Activated CD8-positive, alpha-beta memory T cell treated with anti-CD3 and anti-CD28 coated beads, Interleukin-2, amount 10 ng/mL, durations not matched to agents 7 days and 5 days (primary cell): ENCODE measurements at places on chromosomes 4 and X. TPM values are rescaled to one million over a fixed set of nuclear protein-coding genes. Genes with fewer than 3 reads are reported as not detected.
A peak's percentile ranks its signal among the peaks of the same experiment; 100 is the strongest.

- DNase-seq: peak; percentile 37
Measured at GRCh38 chrX:111869639-111870034, 6.3 kb upstream of the TRPC5OS start.

DNA sequence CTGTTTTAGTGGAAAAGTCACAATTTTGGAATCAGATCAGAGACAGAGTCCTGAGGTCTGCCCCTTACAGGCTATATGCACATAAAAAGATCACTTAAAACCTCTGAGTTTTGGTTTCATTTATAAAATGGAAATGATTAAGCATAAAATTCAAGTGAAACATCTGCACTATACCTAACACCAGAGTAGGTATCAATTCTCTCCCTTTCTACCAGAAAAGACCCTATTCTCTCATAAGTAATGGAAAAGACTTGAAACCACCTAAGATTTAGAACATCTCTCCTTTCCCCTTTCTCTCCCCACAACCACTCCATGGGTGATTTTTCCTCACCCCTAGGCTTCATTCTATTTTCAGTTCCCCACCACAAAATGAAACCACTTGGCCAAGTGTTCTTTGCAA lies 907 bp downstream of the LHFPL1 start:
- DNase-seq: no peak

DNA sequence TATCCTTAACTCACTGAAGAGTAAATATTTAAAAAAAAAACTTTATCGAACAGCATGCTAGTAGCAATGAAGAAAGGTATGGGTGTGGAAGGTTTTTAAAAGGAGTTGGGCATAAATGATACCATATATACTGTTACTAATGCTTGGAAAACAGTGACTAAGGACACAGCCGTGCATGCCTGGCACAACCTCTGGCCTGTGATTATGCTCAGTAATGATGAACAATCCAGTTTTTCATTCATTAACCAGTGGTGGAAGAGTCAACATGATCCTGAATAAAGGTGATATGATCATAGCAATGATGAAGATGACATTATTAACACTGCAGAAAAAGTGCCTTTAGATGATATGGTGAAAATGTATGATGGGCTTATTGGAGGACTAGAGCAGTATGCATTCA lies 43.9 kb upstream of the GPR50 start:
- no peak for DNase-seq

DNA sequence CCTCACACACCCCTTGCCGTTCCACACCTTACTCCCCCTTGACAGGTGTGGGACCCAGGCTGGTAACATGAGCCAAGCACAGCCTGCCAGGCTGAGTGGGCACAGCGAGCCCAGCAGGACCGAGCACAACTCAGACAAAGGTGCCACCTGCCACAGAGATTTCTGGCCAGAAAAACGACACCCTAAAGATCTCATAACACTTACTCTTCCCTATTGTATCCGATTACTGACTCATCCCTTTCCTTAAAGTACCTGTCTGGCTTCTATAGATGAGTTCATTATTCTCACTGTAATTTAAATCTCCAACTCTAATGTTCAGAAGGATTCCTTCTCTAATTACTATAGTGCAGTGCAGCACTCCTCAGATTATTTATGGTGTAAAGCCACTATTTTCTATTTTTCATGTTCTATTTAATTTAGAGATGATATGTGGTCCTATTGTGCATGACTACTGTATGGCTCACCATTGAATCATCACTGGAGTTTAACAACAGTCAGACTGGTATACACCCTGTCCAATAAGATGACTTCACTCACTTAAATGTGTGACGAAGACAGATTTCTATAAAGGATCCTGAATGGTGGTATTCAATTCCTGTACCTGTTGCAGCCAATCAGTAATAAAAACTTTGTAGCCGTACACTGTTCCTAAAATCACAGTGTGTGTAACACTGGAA lies 7.6 kb upstream of the SYTL5 start:
- no peak for DNase-seq

GRCh38 chrX:100874325-100874724 lies at the start of gene NOX1:
Gene NOX1 (minus strand): TSS chrX:100874359. CDS start chrX:100874139, 220 bp downstream.
- DNase-seq: no peak

- peak; percentile 65 for DNase-seq
Measured at GRCh38 chr4:184825141-184825895, 450 bp downstream of the ACSL1 start.

GRCh38 chr4:86557526-86557925 lies 36.6 kb upstream of the PTPN13 start:
- DNase-seq: no peak

DNA sequence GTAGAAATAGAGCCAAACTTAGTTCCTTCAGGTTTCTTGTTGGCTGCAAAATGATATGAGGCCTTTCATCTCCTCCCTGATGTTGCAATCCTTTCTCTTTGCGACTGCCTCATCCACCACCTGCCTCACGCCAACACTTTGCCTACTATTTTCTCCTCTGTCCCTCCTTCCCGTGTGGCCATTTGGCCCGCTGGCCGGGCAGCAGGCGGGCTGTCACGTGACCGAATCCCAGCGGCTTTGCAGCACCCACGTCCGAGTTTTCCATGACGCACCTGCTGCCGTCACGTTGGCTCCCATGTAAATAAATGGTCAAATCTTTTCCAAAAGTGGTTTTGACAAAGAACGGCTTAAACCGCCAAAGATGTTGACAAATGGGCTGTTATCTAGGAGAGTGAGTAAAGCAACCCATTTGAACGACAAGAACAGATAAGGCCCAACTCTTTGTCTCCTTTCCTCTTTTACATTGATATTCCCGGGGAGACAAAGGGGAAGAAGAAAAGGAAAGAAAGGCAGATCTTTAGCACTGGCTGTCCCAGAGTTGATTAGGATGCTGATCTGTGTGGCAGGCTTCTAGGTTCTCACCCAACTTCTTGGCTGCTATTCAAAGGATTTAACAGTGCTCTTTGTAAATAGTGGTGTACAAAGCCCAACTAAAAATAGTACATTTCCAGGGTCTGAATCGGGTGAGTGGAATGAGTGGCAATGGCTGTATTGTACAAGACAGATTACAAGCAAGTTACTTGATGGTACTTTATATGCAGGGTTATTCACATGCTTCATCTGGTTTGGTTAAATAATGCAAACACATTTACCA lies 174.2 kb upstream of the JADE1 start:
- DNase-seq: no peak

GRCh38 chrX:107454302-107454701 lies 4.8 kb downstream of the FRMPD3 start:
- DNase-seq: peak; percentile 60

DNA sequence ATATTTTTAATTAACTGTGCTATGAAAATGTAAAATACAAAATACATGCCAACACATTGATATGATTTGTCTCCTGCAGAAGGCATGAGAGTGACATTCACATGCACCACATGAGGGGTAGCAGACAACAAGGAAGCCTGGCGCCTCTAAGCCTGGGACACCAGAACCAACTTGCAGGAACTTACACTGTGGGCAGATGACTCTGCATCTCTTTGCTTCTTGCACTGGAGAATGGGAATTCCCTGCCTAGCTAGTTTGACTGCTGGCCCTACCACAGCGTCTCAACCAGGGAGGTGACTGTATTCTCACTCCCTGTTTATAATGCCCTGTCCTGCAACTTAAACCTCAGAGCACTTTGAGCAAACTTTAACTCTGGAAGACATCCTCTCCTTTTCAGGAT lies 40.5 kb downstream of the PAGE2 start:
- DNase-seq: no peak

DNA sequence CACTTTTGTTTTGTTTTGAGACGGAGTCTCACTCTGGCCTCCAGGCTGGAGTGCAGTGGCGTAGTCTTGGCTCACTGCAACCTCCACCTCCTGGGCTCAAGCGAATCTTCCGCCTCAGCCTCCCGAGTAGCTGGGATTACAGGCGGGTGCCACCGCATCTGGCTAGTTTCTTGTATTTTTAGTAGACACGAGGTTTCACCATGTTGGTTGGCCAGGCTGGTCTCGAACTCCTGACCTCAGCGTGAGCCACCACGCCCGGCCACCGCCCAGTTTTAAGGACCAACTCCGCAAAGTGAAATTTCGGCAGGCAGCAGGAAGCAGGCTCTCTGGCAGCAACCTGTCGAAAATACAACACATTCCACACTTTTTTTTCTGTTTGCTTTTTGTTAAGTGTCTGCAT lies 13.4 kb downstream of the DHRSX start:
- DNase-seq: no peak

DNA sequence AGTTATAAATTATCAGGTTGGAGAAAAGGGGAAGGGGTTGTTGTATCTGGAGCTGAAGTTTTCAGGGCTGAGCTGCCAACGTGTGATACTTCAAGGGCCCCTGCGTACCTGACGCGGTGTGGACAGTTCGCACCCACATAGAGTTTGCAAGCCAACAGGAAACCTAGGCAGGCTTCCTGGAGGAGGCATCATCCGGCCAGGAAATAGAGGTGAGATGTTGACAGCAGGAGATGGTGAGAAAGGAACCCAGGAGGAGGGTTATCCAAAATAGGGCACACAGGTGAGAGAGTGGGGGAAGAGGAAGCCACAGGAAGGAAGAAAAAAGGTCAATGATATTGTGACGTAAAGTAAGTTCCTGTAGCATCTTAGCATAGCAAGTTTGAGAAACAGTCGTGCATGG lies 127.2 kb downstream of the DHRSX start:
- no peak for DNase-seq

GRCh38 chr4:17385403-17385802 lies 126.5 kb downstream of the QDPR start:
- peak; percentile 53 for DNase-seq

GRCh38 chr4:61648264-61648663 lies 448.1 kb downstream of the ADGRL3 start:
- no peak for DNase-seq

DNA sequence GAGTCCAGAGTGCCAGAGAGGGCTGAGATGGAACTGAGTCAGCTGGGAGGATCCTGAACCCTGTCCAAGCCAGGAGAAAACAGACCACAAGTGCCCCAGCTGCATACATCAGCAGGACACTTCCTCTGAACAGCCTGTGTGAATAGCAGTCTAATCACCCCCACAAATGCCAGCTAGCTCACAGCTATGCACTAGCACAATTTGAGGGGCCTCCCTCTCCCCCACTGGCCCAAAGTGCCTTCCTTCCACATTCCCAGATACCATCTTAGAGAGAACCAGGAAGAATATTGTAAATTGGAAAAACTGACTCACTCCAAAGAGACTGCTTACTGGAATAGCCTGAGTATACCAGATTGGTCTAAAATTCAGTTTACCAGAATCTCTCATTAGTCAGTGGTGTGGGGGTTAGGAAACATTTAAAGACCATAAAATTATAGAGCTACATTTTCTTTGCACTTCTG lies 292.6 kb upstream of the KLF3 start:
- DNase-seq: no peak

DNA sequence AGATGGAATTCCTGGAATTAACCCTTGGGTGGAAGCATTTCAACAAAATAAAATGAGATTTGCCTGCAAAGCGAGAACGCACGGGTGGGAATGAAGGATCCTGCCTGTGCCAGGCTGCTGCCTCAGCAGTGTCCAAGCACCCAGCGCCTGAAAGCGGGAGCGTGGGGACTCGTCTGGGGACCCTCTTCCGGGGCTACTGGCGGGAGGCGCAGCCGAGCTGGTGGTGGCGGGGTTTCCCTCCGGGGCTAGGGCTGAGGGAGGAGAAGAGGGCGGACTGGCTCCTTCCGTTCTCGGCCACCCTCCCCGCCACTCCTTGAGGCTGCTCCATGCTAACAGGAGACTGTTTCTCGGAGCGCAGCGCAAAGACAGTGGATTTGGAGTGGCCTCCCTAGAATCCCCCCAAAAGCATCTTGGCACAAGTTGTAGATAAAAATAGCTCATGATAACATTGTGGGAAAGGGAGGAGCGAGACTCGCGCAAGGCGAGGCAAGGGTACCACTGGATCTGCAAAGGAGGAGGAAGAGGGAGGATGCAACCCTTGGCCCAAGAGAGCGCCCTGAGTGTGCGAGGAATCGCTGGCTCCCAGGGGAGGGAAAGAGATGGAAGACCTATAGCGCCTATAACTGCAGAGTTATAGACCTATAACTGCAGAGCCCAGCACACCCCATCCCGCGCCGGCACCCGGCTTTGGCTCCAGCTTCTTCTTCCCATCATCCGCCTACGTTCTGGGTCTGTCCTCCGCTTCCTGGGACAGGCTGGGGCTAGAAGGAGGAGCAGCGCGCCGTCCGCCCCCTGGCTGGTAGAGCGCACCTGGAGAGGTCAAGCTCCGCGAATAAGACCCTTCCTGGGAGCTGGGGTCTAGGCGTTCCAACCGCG lies 1.3 kb downstream of the HS3ST1 start:
- no peak for DNase-seq

DNA sequence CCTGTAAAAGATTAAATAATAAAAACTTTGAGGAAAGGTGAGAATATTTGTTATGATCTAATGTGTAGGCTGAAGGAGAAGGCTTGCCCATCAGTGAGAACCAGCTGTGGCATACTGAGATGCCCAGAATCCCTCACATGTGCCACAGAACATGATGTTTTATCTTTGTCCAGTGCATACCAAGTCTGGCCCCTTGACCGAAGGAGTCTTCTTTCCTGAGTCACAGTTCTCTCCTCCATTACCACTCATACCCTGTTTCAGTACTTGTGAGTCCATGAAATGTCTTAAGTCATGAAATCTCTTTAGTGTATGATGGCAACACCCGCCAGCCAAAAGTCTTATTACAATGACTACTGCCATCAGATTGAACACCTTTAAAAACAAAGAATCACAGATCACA lies 42.7 kb downstream of the PPARGC1A start:
- DNase-seq: no peak

DNA sequence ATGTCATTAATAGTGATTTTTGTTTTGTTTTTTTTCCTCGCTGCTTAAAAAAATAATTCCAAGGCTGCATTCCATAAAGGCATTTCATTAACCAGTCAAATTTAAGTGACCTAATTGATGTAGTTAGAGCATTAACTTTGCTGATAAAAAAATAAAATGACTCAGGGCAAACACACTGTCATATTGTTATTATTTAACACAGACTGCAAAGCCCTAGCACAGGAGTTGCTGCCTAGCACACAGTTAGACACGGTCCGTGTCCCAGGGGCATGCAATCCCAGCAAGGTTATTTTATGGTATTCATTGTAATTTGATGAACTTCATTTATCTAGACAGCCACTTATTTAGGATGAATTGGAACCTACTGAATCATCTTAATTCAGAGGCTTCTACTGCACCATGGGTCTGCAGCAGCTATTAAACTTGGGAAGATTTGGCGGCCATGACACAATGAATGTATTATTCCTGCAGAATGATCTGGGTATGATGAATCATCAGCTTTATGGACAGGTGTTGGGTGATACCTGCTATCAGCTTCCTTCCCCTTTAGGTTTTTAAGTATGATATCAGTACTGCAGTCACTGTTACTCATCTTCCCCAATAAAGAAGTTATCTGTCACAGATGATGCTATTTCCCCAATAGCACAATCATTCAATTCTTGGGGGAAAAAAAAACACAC lies 182.7 kb downstream of the PPARGC1A start:
- no peak for DNase-seq

GRCh38 chr4:158065603-158066002 lies 107.2 kb downstream of the GASK1B start:
- no peak for DNase-seq

- no peak for DNase-seq
Measured at GRCh38 chrX:72346302-72346949, 40.7 kb upstream of the CITED1 start.

Gene CSAG2
- 0.47 TPM for total RNA-seq

Gene UGT2A1
- not detected for total RNA-seq

Gene CYBB
- total RNA-seq: not detected

Gene DUSP21
- total RNA-seq: not detected

Gene S100G
- total RNA-seq: not detected

Gene TEX11
- not detected for total RNA-seq

Gene XAGE1A
- total RNA-seq: not detected

Gene NDP
- total RNA-seq: not detected

Gene TASL
- 3.2 TPM for total RNA-seq

Gene AFP
- not detected for total RNA-seq

Gene GPR173
- total RNA-seq: 0.20 TPM

Gene TMSB15A
- total RNA-seq: 0.76 TPM
